ENCODE measurements at places on chromosomes 12 and 14.

- DNase-seq = no peak
Observed at GRCh38 chr14:94124582-94125377, 4.6 kb downstream of the IFI27L2 start.

GRCh38 chr12:110373425-110373824, 30.1 kb downstream of the ANAPC7 start:
- peak; percentile 18 for DNase-seq

- DNase-seq = no peak
Observed at GRCh38 chr12:52204931-52205505, 13.2 kb upstream of the KRT80 start.

- no peak for DNase-seq
Observed at GRCh38 chr12:51636986-51637385, 46.0 kb downstream of the SCN8A start.

- no peak for DNase-seq
Observed at GRCh38 chr12:112422531-112422930, 3.8 kb downstream of the PTPN11 start.

DNA sequence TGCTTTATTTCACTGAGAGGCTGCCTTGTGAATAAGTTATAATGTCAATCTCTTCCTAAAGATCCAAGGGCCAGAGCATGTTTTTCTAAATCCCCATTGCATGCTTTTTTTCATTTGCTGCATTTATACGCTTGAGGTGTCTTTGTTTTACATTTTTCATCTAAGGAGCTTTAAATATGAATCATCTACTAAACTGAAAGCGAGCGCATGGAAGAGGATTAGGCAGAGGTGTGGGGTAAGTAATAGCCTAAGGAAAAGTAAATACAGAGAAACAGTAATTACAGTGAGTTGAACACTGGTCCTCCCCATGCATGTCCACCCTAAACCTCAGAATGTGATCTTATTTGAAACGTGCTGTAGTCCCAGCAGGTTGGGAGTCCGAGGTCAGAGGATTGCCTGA, 76.4 kb upstream of the METAP2 start:
- DNase-seq = no peak

GRCh38 chr14:26427097-26427496, 170.7 kb downstream of the NOVA1 start:
- DNase-seq = no peak

GRCh38 chr12:52870361-52871290, 21.8 kb upstream of the KRT78 start:
- DNase-seq = no peak

- DNase-seq = no peak
Observed at GRCh38 chr12:5262450-5262849, 169.5 kb upstream of the NTF3 start.

- DNase-seq = no peak
Observed at GRCh38 chr12:3545121-3545796, 54.3 kb downstream of the PRMT8 start.

DNA sequence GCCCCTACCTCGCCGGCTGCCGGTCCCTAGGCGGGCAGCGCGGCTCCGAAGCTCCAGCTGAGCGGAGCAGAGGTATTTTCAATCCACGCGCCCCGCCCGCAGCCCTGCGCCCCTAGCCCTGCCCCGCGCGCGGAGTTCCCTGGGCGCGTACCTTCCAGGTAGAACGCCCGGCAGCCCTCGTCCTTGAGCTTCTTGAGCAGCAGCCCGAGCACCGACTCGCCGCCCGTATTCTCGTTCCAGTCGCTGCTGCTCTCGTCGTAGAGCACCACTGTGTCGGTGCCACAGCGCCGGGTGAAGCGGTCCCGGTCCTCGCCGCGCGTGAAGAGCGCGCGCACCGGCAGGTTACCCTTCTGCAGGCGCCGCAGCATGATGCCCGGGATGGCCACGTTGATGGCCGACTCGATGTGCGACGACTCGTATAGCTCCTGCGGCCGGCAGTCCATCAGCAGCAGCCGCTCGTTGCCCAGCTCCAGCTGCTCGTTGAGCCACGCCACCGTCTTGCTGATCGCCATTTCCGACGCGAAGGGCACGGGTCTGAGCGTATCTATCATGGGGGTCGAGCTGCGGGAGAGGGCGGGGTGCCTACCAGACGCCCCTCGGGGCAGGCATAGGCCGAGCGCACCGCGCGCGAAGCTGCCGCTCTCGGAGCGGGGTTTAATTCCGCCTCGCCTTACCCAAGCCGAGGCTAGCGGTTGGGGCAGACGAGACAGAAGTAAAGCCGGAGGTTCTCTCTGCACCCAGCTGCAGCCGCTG, 636 bp downstream of the DUSP6 start:
- no peak for DNase-seq

GRCh38 chr14:59347915-59348314, 117.3 kb downstream of the GPR135 start:
- no peak for DNase-seq

GRCh38 chr12:2686280-2686646, 108.5 kb upstream of the FKBP4 start:
- no peak for DNase-seq

DNA sequence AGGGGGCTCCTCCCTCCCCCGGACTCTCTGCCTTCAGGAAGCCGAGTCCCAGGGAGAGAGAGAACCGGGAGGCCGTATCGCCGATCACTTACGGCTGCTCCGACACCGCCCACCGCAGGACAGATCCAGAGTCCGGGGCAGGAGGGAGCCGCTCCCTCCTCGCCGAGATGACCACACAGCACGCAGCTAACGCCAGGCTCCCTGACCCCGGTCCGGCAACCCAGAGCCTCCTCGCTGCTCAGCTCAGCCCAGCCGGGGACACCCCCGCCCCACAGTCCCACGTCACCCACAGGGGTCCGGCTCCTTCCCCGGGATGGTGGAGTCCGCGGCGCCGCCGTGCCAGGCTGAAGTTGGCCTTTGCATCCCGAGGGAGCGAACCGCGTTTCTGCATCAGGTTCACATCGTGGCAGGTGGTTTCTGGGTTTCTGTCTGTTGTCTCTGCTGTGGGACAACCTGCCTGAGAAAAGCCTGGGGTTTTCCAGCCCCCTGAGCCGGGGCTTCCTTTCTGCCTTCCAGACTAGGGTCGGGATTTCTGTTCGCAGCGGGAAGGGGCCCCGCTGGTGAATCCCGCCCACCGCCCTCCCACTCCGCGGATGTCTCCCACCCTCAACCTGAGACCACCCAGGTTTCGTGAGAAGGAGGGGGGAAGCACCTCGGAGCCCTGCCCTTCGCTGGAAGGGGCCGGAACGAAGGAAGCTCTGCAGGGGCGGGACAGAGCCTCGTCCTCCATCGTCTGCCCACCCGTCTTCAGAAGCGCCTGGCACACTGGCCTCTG, 61.2 kb downstream of the NOC4L start:
- DNase-seq = no peak

GRCh38 chr12:120625557-120626419, 14.6 kb upstream of the CABP1 start:
- DNase-seq = no peak

GRCh38 chr12:15222219-15222618, 1.0 kb upstream of the RERG start:
- DNase-seq = no peak

DNA sequence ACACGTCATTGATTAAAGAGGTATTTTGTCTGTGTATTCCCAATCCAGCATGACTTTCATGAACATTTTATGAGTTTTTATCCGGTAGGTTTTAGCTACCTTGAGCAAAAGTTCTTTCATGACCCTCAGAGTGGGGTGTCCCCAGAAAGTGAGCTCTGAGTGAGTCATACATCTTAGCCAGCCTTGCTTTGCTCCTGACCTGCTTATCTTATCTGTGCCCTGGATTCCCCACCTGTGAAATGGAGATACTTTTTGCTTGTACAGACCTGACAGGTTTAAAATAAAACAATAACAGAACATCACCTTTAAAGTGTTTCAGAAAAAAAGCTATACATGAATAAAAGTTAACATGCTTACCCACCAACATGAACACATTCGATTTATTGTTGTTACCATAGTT, 202.8 kb upstream of the SOX5 start:
- DNase-seq = no peak

DNA sequence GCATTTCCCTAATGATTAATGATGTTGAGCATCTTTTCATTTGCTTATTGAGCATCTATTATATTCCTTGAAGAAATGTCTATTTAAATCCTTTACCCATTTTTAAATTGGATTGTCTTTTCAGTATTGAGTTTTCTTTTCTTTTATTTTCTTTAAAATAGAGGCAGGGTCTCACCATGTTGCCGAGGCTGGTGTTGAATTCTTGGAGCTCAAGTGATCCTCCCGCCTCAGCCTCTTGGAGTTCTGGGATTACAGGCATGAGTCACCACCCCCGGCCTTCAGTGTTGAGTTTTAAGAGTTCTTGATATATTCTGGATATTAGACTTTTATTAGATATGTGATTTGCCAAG, 73.3 kb upstream of the HECTD1 start:
- no peak for DNase-seq

GRCh38 chr14:55349565-55349964, 62.1 kb downstream of the ATG14 start:
- no peak for DNase-seq

- DNase-seq = no peak
Observed at GRCh38 chr14:60935319-60935718, 45.6 kb downstream of the TRMT5 start.

DNA sequence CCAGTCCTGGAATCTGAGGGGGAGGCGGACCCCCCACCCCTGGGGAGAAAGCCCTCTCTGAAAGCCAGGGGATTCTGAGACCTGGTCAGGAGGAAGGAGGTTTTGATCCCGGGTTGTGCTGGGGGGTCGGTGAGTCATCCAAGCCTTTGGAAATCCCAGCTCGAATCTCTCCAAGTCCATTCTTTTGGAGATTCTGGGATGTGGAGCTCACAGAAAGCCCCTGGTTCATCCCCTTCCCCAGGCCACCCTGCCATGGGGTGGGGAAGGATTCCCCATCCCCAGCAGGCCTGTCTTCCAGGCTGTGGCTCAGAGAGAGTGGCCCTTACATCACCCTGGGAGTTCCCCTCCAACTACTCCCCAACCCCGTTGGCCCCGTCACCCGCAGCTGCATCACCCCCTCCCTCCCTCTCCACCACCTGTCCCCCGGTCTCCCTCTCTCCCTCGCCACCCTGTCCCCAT, 14.3 kb downstream of the EXOC3L4 start:
- no peak for DNase-seq

DNA sequence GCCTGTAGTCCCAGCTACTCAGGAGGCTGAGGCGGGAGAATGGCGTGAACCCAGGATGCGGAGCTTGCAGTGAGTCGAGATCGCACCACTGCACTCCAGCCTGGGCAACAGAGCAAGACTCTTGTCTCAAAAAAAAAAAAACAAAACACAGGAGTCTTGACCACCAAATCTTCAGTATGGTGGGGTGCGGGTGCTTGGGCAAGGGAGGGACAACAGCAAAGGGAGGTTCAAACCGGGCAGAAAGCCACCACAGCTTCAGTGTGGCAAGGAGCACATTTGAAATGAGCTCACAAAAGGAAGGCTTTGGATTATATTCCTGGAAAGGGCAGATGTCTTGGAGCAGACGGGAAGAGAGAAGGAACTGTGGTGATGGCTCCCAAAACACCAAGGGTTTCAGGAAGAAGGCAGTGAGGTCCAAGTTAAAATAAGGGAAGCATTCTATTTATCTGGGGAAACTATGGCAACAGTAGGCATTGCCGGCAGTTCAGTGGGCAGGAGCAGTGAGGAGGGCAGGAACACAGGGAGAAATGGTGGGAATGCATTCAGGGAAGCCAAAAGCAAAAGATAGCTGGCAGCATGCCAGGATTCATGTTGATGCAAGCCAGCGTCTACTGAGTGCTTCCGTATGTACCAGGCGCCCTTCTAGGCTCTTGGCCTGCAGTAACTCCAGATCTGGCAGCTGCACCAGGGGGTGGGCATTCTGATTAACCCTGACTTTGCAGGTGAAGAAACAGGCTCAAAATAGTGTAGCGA, 51.0 kb upstream of the SRSF5 start:
- DNase-seq = no peak

GRCh38 chr14:102699416-102700110, 77.7 kb upstream of the TRAF3 start:
- no peak for DNase-seq

- DNase-seq = no peak
Observed at GRCh38 chr14:61090432-61091216, 109.6 kb downstream of the SLC38A6 start.

DNA sequence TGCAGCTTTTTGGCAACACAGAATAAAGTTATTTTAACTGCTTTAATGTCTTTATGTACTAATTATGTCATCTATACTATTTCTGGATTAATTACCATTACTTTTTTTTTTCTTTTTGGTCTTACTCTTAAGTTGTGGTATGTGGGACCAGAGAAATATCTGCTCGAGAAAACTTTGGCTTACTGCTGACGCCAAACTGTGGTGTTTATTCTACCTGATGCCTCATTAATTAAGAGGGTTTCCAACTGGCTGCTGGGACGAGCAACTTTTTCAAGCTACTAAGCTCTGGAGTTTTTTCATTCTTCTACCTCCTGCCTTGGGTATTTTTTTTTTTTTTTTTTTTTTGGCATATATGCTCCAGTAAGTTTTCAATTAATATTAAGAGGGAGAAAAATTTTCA, 1257.5 kb downstream of the FSCB start:
- no peak for DNase-seq

- DNase-seq = no peak
Observed at GRCh38 chr12:27578689-27579372, 54.8 kb downstream of the PPFIBP1 start.

Measured in D721Med (cell line).